Stromal cell of bone marrow (primary cell): ENCODE measurements at places on chromosomes 2 and 18.

- DNase-seq: no peak
These were observed 87.1 kb upstream of the CSRNP3 start for GRCh38 chr2:165382362-165382761.

DNA sequence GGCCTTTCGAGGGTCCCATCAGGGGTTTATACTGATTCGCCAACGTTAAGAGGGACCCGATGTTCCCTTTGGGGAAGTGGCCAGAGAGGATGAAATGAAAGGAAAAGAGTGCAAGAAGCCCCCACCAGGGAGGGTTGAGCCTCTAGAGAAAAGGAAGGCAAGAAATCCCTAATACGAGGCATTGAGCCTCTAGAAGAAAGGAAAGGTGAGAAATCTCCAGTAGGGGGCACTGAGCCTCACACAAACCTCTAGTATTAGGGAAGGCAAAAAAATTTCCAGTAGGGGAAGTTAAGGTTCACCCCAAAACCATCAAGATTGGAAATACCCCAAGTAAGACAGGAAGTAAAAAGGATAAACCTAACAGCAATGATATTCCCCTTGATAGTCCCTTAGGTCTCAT lies 9.8 kb upstream of the SAP130 start:
- DNase-seq: no peak

DNA sequence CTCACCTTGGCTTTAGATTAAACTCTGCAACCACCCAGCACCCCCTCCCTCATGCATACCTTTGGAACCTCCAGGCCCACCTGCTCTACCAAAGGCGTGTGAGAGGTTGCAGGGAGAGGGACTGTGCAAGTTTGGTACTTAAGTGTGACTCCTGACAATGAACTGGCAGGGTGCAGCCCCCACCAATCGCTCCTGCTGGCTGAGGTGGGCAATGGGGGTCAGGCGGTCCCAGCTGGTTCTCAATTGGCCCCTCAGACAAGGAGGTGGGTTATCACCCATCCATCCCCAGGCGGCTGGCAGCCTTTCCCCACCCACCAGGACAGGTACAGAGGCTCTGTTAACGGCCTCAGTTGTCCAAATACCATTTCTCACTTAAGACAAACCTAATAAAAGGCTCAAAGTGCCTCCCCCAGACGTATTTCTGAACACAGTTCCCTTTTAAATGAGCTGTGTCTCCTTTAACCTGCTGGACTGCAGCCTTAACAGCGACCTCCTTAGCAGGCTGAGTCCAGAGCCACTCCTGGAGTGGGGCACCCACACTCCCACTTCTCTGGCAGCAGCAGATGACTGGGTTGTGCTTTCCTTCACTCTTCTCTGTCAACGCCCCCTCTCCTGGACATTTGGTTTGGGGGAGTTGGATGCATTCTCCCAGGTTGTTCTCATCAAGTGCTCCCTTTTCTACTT lies 169.2 kb upstream of the SMAD2 start:
- no peak for DNase-seq

GRCh38 chr2:128736689-128737545 lies 418.2 kb upstream of the HS6ST1 start:
- DNase-seq: peak; percentile 36

- no peak for DNase-seq
These were observed 54.3 kb downstream of the MSH2 start for GRCh38 chr2:47457268-47457667.

DNA sequence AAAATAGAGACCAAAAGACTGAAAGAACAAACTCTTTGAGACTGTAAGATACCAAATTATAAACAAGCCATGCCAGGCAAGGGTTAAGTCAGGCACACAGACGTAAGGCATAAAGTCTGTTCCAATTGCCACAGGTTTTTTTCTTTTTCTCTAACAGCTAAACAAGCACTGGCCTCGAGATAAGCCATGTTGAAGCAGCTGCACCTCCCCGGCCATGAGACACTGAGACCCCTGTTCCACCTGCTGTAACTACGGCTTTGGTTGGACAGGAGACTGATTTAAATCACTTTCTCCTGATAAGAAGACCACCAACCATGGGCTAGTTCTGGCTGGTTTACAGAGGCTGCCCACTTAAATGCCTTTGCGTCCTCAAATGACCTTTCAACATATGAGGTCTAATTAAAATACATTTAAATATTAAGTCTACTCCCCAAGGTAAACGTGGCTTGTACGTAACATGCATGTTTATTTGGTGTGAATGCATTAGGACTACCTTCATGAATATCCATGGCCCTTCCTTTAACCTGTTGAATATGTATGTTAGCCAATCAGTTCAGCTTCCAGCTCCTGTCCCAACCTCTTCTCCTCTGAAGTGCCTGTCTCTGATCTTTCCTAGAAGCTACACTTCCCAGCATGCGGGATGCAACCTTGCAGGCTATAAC lies 117.2 kb downstream of the CMPK2 start:
- no peak for DNase-seq

GRCh38 chr18:8095947-8096570 lies 513.2 kb upstream of the RAB12 start:
- no peak for DNase-seq

DNA sequence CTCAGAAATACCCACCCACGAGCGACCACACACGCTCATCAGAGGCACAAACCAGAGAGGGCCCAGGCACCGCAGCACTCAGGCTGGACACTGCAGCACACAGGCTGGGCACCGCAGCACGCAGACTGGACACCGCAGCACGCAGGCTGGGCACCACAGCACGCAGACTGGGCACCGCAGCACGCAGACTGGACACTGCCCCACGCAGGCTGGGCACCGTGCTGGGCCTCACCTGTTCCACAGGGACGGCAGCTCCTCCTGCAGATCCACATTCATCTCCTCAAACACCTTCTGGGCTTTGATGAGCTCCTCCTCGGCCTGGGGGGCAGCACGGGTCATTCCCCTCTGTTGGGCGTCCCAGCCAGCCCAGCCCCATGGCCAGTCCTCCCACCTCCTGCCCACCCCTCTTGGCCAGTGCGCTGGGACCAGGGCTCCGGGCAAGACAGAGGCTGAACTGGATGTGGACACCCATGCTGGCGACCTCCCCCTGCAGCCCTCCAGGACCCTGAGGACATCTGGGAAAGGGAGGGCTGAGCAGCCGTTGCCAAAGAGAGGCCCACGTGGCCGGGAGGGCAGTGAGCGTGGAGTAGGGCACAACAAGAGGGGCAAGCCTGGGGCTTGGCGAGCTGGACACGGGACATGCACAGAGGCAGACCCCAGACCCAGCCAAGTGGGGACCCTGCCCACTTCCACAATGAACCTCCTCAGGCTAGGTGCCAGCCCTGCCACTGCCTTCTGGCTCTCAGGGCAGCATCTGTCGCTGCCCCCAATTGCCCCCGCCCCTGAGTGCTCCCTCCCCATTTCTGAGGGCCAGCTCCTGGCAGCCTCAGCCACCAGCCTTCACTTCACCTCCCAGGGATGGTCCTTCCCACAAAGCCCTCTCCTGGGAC lies 43.0 kb downstream of the BIN1 start:
- DNase-seq: no peak

GRCh38 chr18:11251229-11251890 lies 102.0 kb upstream of the PIEZO2 start:
- peak; percentile 80 for DNase-seq

GRCh38 chr2:65388051-65388531 lies 44.3 kb downstream of the SPRED2 start:
- no peak for DNase-seq

- no peak for DNase-seq
These were observed 121.5 kb upstream of the PXDN start for GRCh38 chr2:1865716-1866234.

DNA sequence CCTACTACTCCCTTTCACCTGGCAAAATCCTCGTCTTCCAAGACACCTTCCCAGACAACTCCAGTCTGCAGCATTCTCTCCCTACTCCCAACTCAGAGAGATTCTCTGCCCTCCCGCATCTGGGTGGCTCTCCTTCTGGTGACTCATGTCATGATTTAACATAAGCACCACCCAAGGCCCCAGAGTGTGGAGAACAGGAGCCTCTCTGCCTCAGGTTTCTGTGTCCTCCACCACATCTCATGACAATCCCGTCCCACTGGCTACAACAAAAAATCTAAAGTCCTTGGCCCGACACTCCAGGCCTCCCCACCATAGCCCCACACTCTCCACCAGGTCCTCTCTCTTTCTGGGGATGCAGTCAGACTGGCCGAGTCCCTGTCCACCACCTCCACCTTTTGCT lies 197.1 kb downstream of the BCL11A start:
- no peak for DNase-seq

- peak; percentile 16 for DNase-seq
These were observed 528.8 kb downstream of the CPS1 start for GRCh38 chr2:211085056-211085680.

- DNase-seq: no peak
These were observed 194.1 kb downstream of the SP3 start for GRCh38 chr2:173770947-173771678.

GRCh38 chr2:3596901-3597417 lies 2.0 kb downstream of the COLEC11 start:
- no peak for DNase-seq

- DNase-seq: no peak
These were observed 285.3 kb downstream of the GRB14 start for GRCh38 chr2:164335947-164336346.

DNA sequence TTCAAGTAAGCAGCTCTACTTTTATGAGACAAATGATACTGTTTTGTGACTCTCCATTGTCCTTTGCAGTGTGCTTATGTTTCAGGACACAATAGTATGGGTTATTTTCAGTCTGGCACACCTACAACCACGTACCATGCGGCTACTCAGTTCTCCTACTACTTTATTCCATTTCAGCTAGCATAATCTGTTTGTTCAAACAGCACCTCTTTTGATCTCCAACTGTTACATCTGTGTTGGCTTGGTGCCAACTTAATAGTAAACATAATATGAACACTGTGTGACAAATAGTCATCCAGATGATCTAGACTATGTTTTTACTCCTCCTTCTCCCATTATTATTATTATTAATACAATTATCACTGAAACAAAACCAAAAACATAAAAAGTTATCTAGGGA lies 40.5 kb downstream of the MYO3B start:
- no peak for DNase-seq

GRCh38 chr18:71743634-71744033 lies 800.5 kb downstream of the CBLN2 start:
- no peak for DNase-seq

DNA sequence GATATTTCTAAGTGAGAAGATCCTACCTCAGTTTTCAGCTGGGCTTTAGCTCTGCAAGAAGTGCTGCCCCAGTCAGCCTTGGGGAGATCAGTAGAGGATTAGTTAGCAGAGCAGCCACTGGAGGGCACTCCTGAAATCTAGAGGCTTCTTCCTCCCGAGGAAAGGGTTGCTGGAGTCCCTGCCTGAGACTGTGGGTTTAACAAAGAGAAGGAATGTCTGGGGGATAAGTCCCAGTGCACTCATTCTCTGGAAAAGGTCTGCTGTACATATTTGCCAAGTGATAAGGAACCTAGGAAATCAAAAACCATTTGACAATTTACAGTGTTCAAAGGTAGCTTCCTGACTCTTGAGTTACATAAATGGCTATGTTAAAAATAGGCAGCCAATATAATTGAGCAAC lies 207.2 kb downstream of the SLC8A1 start:
- DNase-seq: peak; percentile 67

DNA sequence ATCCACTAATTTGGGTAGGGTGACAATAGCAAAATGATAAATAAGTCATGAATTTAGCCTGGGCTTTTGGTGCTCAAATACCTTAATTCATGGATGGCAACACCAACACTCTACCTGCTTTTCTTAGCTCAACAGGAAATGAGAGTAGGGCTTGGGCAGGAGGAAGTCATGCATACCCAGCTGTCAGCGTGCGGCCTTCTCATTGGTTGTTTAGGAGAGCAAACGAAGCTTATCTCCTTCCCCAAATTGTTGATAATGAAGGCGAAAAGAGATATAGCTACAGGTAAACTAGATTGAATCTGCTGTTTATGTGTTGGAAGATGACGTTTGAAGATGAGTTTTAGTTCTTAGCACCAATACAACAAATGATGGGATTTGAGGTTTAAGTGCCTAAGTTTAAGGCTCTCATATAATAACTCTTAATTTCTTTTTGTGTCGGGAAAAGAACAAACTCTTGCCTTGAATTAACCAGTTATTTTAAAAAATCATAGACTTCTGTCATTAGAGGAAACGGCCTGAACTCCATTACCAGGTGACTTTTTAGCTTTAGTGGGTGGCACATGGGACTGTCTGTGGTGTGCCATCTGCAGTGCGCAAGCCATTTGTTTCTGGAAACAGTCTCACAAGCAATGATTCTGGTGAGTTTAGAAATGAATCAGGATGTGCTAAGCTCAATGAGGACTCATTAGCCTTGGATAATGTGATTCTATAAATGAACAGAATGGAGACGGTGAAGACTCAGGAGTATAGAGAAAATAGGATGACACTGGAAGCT lies 19.8 kb downstream of the MAP4K4 start:
- DNase-seq: no peak

- no peak for DNase-seq
These were observed 230.6 kb upstream of the EPAS1 start for GRCh38 chr2:46066601-46067000.

DNA sequence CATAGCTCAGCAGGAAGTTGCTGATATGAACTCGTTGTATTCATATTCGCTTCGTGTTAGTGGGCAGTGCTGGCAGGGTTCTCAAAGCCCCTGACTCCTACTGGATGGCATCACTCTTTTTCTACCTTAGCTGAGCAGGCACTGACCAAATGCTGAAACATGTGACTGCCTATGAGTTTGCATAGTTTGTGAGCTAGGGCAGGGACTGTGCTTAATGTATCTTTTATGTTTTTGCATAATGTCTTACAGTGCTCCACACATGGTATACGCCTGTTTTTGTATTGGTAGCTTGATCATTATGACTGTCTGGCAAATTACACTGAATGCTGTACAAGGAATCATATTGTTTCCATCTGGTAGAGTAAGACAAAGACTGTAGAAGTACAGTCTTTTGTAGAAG lies 305.3 kb downstream of the PARD3B start:
- no peak for DNase-seq

- peak; percentile 14 for DNase-seq
These were observed 8.1 kb downstream of the SMAD4 start for GRCh38 chr18:51038110-51038509.

DNA sequence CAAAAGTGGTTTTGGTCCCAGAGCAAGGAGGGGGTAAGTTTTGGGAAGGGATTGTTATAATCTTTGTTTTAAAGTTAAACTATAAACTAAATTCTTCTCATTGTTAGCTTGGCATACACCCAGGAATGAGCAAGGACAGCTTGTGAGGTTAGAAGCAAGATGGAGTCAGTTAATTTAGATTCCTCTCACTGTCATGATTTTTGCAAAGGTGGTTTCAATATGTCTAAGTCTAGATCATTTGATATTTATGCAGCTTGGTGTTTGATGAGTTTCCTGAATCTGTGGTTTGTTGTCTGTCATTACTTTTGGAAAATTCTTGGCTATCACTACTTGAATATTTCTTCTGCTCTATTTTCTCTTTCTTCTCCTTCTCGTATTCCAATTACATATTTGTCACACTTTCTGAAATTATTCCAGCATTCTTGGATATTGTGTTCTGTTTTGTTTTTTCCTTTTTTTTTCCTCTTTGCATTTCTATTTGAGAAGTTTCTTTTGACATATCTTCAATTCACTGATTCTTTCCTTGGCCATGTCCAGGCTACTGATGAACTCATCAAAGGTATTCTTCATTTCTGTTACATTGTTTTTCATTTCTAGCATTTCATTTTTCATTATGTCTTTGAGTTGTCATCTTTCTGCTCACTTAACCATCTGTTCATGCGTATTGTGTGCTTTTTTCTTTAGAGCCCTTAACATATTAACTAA lies 5.1 kb downstream of the SP140 start:
- DNase-seq: no peak
